Lower lobe of right lung (tissue), 2 donors: ENCODE measurements at places on chromosomes 1 and 21. TPM values are rescaled to one million over a fixed set of nuclear protein-coding genes. Genes with fewer than 3 reads are reported as not detected.

C1orf116 gene
- total RNA-seq: 123 TPM

CHIA gene
- total RNA-seq: 10.9 TPM

ST6GALNAC3 gene
- 8.8 TPM for total RNA-seq

CPLANE2 gene
- total RNA-seq: 9.1 TPM

FRRS1 gene
- total RNA-seq: 9.1 TPM

ASCL5 gene
- not detected for total RNA-seq

TAF12 gene
- total RNA-seq: 21.8 TPM

RIIAD1 gene
- total RNA-seq: not detected

KRTAP19-1 gene
- total RNA-seq: not detected

LDLRAD1 gene
- total RNA-seq: 13.7 TPM

GNAT2 gene
- not detected for total RNA-seq

RNU1-3 gene
- total RNA-seq: 6,803 TPM

KCNJ15 gene
- 62.7 TPM for total RNA-seq

GABRD gene
- 2.7 TPM for total RNA-seq

KRTAP13-2 gene
- total RNA-seq: not detected

AGMAT gene
- total RNA-seq: not detected

LYSMD1 gene
- 6.5 TPM for total RNA-seq

CD164L2 gene
- 6.8 TPM for total RNA-seq

OTUD3 gene
- 11.5 TPM for total RNA-seq

CBS gene
- 82.3 TPM for total RNA-seq

FALEC gene
- not detected for total RNA-seq

LEPR gene
- 27.7 TPM for total RNA-seq

NID1 gene
- total RNA-seq: 46.6 TPM
